ENCODE measurements at places on chromosomes 11 and 22. TPM values are rescaled to one million over a fixed set of nuclear protein-coding genes. Genes with fewer than 3 reads are reported as not detected.
A peak's percentile ranks its signal among the peaks of the same experiment; 100 is the strongest.

GRCh38 chr11:57254631-57255030 is 17.6 kb upstream of the APLNR start:
- H3K27me3 ChIP-seq: no peaks in the 10 kb centered on the region
- no peak overlapping the region for H3K27ac ChIP-seq
- H3K4me3 ChIP-seq: no peak overlapping the region
- DNase-seq: no peak
- no peaks in the 10 kb centered on the region for H3K4me1 ChIP-seq
- no peaks in the 10 kb centered on the region for H3K36me3 ChIP-seq

GRCh38 chr11:134100171-134100570 is 31.3 kb downstream of the JAM3 start:
- no peaks in the 10 kb centered on the region for H3K4me1 ChIP-seq
- H3K27ac ChIP-seq: no peak overlapping the region
- H3K4me3 ChIP-seq: no peak overlapping the region

- DNase-seq: no peak
- no peak overlapping the region for H3K27ac ChIP-seq
- H3K27me3 ChIP-seq: no peaks in the 10 kb centered on the region
- no peak overlapping the region for H3K4me3 ChIP-seq
- H3K4me1 ChIP-seq: no peaks in the 10 kb centered on the region
Observed at GRCh38 chr11:10829139-10829538, 20.4 kb upstream of the EIF4G2 start.

- H3K36me3 ChIP-seq: no peaks in the 10 kb centered on the region
- H3K27me3 ChIP-seq: no peaks in the 10 kb centered on the region
- H3K4me1 ChIP-seq: no peaks in the 10 kb centered on the region
- H3K4me3 ChIP-seq: peak overlapping the region; percentile 38
- peak overlapping the region; percentile 5 for H3K27ac ChIP-seq
Observed at GRCh38 chr22:50184902-50185374, 775 bp upstream of the TRABD start.

GRCh38 chr11:8654503-8654902 is 28.0 kb downstream of the TRIM66 start:
- no peaks in the 10 kb centered on the region for H3K4me1 ChIP-seq
- no peak overlapping the region for H3K4me3 ChIP-seq
- H3K27ac ChIP-seq: no peak overlapping the region
- no peaks in the 10 kb centered on the region for H3K36me3 ChIP-seq

- no peaks in the 10 kb centered on the region for H3K36me3 ChIP-seq
- no peaks in the 10 kb centered on the region for H3K27me3 ChIP-seq
- DNase-seq: no peak
- H3K4me1 ChIP-seq: no peaks in the 10 kb centered on the region
- no peak overlapping the region for H3K4me3 ChIP-seq
Observed at GRCh38 chr11:92130421-92130831, 94.2 kb upstream of the FAT3 start.

DNA sequence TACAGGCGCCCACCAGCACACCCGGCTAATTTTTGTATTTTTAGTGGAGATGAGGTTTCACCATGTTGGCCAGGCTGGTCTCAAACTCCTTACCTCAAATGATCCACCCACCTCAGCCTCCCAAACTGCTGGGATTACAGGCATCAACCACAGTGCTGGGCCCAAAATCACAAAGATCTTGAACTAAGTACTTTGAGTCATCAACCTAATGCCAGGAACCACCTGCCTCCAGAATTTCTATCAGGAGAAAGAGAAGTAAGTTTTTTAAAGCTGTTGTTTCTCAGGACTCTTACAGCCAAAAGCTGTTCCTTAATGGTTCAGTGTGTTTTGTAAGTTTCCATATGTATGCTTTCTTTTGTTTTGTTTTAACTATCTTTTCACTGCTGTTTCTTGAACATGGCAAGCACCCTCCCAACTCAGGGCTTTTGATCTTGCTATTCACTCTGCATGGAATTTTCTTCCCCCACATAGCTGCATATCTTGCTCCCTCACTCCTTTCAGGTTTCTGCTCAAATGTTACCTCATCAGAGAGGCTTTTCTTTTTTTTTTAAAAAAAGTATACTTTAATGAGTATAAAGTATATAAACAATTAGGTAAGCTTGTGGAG is 6.0 kb upstream of the PAK1 start:
- no peaks in the 10 kb centered on the region for H3K36me3 ChIP-seq
- no peak overlapping the region for H3K27ac ChIP-seq
- H3K4me1 ChIP-seq: no peaks in the 10 kb centered on the region
- no peak overlapping the region for H3K4me3 ChIP-seq

- no peak overlapping the region for H3K4me3 ChIP-seq
- no peaks in the 10 kb centered on the region for H3K36me3 ChIP-seq
- H3K4me1 ChIP-seq: no peaks in the 10 kb centered on the region
Observed at GRCh38 chr22:43293655-43294392, 49.3 kb downstream of the SCUBE1 start.

DNA sequence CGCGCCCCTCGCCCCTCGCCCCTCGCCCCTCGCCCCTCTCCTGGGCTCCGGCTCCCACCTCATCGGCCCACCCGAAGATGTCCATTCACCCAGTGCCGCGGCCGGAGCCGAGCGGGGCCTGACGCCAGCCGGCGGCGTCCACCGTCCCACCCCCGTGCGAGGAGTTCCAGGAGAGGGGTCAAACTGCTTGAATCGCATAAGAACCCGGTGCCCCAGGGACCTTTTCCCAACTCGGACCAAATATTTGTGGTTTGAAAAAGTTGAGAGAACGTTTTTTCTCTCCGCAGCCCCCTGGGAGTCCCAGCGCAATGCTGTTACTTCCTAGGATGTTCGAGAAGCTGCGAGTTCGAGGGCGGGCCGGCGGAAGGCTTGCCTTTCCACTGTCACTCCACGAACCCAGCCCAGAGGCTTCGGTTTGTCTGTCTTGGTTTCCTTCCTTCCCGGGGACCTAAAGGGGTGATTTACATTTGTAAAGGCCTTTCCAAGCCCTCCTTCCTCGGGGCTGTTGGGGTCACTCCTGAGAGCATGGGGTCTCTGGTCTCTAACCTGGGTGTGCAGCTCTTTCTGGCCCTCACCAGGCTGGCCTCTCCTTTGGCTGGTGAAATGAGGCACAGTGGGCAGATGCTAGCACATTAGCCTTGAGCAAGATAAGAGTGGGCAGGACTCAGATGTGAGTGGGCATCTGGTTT is 38.0 kb downstream of the ETS1 start:
- H3K36me3 ChIP-seq: no peaks in the 10 kb centered on the region
- no peaks in the 10 kb centered on the region for H3K4me1 ChIP-seq
- peak overlapping the region; percentile 83 for H3K27ac ChIP-seq
- peak overlapping the region; percentile 32 for H3K4me3 ChIP-seq
- no peaks in the 10 kb centered on the region for H3K27me3 ChIP-seq

ALG9 gene
- 20.6 TPM for total RNA-seq

OR6T1 gene
- total RNA-seq: not detected

B3GAT1 gene
- 5.7 TPM for total RNA-seq

KCNJ1 gene
- not detected for total RNA-seq
